ENCODE measurements at places on chromosomes 1 and 21. TPM values are rescaled to one million over a fixed set of nuclear protein-coding genes. Genes with fewer than 3 reads are reported as not detected.
A peak's percentile ranks its signal among the peaks of the same experiment; 100 is the strongest.

The B3GALT5 gene
- total RNA-seq, result not detected

The AMY1A gene
- total RNA-seq, result not detected

The KIF17 gene
- not detected for total RNA-seq

DNA sequence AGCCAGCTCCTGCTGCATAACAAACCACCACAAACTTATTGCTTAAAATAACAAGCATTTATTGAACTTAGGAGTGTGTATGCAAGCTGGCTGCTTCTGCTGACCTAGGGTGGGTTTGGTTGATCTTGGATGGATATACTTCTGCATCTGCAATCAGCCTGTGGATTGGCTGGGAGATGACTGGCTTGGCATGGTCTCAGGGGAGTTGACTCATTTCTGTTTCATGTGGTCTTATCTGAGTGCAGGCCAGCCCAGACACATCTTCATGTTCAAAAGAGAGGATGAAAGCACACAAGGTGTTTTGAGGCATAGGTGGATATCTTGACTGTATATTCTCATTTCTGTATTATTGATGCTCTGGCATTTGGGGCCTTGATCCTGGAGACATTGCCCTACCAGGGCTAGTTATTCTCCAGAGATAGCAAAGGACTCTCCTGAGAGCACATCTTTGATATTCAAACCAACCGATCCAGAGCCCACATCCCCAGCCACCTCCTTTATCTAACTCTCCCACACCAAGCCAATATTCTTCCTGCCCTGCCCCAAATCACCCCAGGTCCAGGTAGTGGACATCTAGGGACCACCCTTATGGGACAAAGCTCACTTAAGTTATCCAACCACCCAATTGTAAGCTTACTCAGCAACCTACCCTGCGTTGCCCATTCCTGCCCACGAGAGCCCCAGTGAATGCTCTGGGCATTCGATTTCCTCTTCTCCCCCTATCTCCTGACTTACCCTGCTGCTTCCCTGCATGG lies 350.8 kb downstream of the PTPRU start:
- H3K4me1 ChIP-seq, result no peaks in the 10 kb centered on the region
- no peak overlapping the region for H3K27ac ChIP-seq
- no peak for DNase-seq
- no peaks in the 10 kb centered on the region for H3K36me3 ChIP-seq

GRCh38 chr1:24191860-24192259 lies 4.8 kb upstream of the IFNLR1 start:
- DNase-seq, result no peak
- H3K4me3 ChIP-seq, result peak overlapping the region; percentile 54
- no peak overlapping the region for H3K27ac ChIP-seq
- H3K36me3 ChIP-seq, result no peaks in the 10 kb centered on the region
- H3K4me1 ChIP-seq, result peaks cover 13% of the 10 kb centered on the region
- no peaks in the 10 kb centered on the region for H3K27me3 ChIP-seq

GRCh38 chr1:156691191-156691590 lies 14.0 kb upstream of the NES start:
- DNase-seq, result no peak
- H3K27ac ChIP-seq, result no peak overlapping the region
- peaks cover 39% of the 10 kb centered on the region for H3K27me3 ChIP-seq
- H3K4me3 ChIP-seq, result no peak overlapping the region
- no peaks in the 10 kb centered on the region for H3K36me3 ChIP-seq

DNA sequence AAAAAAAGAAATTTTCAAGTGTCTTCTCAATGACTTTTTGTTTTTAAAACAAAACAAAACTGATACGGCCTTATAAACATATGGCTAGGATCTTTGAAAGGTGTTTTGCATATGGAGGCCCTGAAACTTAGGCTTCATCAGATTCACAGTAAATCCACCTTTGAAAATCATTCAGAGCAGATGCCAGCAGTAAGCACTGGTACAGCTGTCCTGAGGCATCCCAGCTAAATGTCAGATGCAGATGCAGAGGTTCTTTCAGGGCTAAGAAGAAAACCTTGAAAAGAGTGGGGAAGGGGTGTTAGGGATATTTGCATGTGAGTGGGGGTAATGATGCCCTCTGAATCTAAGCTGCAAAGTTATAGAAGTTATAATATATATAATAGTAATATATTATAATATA lies 56.2 kb upstream of the GNG12 start:
- H3K27ac ChIP-seq, result no peak overlapping the region
- DNase-seq, result no peak
- no peak overlapping the region for H3K4me3 ChIP-seq
- H3K27me3 ChIP-seq, result peaks cover 36% of the 10 kb centered on the region
- H3K4me1 ChIP-seq, result peaks cover 3% of the 10 kb centered on the region

- H3K4me1 ChIP-seq, result no peaks in the 10 kb centered on the region
- H3K36me3 ChIP-seq, result peaks cover 8% of the 10 kb centered on the region
- no peak overlapping the region for H3K27ac ChIP-seq
- no peak overlapping the region for H3K4me3 ChIP-seq
- no peaks in the 10 kb centered on the region for H3K27me3 ChIP-seq
These were observed 109.6 kb upstream of the BMP8A start for GRCh38 chr1:39381839-39382238.

DNA sequence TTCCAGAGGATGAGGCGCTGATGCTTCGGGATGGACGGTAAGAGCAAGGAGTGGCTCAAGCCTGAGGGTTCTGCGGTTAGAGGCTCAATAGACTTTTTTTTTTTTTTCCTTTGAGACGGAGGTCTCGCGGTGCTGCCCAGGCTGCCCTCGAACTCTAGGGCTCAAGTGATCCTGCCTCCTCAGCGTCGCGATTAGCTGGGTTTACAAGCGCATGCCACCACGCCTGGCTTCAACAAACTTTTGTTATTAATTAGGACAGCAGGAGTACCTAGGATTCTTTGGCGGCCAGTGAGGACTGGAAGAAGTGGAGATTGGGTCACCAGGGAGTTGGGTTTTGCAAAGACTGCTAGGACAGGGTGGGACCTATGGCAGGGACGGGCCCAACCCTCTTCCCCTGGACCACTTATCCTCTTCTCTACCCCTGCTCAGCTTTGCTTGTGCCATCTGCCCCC lies 587 bp downstream of the SCNM1 start:
- H3K36me3 ChIP-seq, result peaks cover 18% of the 10 kb centered on the region
- peak overlapping the region; percentile 94 for H3K4me3 ChIP-seq
- peaks cover 38% of the 10 kb centered on the region for H3K4me1 ChIP-seq
- no peak for DNase-seq

- DNase-seq, result no peak
These were observed 605.3 kb upstream of the NR5A2 start for GRCh38 chr1:199422206-199422605.

DNA sequence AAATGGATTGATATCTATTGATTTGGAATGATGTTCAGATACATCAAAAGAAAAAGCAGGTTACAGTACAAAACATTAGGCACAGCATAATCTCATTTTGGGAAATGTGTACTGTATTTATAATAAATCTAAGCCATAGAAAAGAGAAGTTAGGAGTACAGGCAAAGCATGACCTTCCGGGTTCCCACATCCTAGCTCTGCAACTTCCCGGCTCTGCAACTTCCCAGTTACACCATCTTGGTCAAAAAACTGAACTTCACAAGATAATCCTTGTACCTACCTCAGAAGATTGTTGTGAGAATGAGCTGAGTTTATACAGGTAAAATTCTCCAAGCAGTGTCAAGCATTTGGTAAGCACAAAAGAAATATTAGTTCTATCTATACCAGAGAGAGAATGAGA lies 21.7 kb upstream of the SLC44A3 start:
- DNase-seq, result no peak
- H3K27ac ChIP-seq, result no peak overlapping the region
- H3K27me3 ChIP-seq, result no peaks in the 10 kb centered on the region
- H3K36me3 ChIP-seq, result no peaks in the 10 kb centered on the region
